ENCODE measurements at places on chromosomes 13 and 19.

GRCh38 chr19:16001481-16002312 lies 52.9 kb downstream of the OR10H4 start:
- no peak for DNase-seq

- DNase-seq, result no peak
Observed at GRCh38 chr19:1744822-1745563, 8.3 kb upstream of the ONECUT3 start.

DNA sequence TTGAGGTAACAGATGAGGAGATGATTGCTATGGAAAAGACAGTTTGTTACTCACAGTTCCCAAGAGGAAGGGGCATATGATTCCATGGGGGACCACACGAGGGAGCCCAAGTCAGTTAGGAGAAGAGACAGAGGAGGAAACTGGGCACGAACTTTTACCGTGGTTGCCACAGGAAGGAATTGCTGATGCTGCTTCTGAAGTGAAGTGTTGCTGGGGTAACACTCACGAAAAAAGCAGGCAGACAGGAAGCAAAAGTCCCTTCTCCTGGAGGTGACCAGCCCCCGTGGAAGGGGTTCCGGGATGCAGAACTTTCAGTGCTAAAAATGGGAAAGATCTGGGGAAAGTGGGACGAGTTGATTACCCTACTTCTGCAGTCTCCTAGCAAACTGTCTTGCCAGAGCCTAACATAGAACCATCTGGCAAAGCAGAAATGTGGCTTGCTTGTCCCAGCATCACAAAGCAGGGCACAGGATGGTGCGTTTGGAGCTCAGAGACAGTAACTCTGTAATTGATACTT lies 35.4 kb upstream of the MAP3K10 start:
- peak; percentile 3 for DNase-seq

- no peak for DNase-seq
Observed at GRCh38 chr13:106850973-106851650, 283.2 kb upstream of the ARGLU1 start.

DNA sequence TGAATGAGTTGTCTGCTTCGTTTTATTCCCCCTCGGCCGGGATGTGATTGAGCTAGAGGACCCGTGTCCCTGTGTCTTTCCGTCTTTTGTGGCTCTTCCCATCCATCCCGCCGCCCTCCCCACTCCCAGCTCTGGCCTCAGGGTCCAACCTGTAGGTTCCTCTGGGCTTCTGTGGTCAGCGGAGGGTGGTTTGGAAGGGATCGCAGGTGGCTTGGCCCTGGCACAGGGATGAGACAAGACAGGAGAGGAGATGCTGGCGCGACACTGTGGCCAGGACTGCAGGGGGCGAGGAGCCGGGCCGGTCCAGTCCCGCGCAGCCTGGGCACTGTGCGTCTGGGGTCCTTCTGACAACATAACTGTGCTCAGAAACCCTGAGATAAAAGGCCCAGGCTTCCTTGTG lies 2.0 kb downstream of the EVI5L start:
- DNase-seq, result no peak

Measured in NCI-H1694 (cell line).